D341Med (cell line): ENCODE measurements at places on chromosomes 11 and 22.

DNA sequence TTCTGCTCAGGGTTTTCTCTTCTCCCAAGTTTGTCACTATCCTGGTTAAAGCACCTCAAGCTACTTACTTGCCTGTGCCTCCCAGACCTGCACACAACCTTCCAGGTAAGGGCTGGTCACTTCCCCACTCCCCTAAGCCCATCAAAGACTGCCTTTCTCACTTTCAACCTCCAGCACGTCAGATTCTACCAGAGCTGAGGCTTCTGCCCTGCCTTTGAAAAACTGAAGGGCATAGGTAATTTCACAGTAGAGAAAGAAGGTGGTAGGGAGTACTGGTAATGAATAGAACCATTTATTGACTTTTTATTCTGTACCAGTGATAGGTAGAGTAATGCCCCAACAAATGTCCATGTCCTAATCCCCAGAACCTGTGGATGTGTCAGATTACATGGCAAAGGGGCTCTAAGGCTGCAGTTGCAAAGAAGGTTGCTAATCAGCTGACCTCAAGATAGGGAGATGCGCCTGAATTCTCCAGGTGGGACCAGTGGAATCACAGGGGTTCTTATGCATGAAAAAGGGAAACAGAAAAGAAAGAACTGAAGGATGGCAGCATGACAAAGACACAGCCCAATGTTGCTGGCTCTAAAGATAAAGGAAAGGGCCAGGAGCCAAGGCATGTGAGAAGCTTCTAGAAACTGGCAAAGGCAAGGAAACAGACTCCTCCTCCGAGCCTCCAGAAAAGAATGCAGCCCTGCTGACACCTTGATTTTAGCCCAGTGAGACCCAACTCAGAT is 89.0 kb downstream of the SLC1A2 start:
- DNase-seq, result no peak

GRCh38 chr22:21045585-21046294 is at the start of gene LRRC74B:
TSS of gene LRRC74B (plus strand) at chr22:21045946. CDS start at chr22:21045987, 41 bp downstream.
- DNase-seq, result peak; percentile 97

- DNase-seq, result no peak
Measured at GRCh38 chr11:2989551-2989950, 2.6 kb downstream of the NAP1L4 start.

DNA sequence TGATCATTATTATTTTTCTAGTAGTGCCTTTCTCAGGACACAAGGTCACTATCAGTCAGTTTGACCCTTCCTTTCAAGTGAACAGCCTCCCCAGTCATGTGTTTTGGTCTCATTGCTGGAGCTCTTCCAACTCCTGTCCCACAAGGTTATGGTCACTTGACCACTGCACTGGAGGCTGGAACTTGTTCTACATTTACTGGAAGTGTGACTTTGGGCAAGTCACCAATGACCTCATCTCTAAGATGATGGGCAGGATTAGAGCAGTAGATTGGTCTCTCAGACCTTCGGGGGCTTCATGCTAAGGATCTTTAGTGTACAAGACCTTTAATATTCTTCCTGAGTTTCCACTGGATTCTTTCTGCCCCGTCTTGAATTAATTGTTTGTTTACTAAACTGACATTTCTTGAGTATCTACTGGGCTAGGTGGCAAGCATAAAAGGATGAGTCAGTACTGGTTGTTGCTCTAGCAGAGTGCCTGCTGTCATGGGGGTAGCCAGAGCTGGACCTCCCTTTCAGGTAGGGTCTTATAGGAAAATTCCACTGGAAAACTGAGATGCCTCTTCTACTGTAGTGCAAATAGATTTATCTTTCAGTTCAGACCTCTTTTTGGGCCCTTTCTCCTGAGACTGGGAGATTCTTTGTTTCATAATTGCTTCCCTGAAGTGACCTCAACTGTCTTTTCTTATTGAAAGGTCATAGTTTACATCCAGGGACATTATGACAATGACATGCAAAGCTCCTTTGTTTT is 106.8 kb downstream of the GRAMD1B start:
- no peak for DNase-seq

DNA sequence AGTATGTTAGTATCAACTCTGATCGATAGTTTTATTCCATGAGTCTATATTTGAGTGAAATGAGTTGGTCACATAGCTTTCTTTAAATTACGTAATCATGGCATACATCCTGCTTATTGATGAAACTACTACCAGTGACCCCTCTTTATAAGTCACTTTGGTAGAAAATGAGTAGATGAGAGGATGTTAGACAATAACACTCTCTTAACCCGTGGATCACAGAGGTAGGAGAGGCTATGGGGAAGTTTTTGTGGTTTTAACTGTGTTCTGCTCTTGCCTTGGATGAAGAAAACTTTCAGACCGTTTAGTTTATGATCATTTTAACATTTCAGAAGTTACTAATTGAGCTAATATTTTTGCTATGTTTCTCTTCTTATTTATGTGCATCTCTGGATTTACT is 34.0 kb downstream of the TBCEL start:
- DNase-seq, result no peak

DNA sequence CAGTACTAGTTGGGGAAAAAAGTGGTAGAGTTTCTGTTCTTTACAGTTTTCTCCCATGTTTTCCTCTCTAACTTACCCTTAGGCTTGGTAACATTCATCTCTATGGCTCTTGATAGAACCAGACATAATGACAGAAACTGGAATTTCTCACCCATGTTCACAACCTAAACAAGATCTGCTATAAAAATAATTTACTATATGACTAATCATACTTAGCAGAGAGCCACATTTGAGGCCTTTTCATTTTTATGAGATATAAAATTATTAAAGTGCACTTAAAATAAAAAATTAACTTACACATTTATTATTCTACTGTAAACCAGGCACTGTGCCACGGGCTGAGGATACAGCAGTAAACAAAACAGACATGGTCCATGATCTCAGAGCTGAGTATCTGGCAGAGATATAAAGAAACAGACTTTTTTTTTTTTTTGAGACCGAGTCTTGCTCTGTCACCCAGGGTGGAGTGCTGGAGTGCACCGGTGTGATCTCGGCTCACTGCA is 98.1 kb downstream of the GAB2 start:
- DNase-seq, result no peak

- DNase-seq, result no peak
Measured at GRCh38 chr22:39526736-39527171, 5.8 kb downstream of the RPS19BP1 start.

DNA sequence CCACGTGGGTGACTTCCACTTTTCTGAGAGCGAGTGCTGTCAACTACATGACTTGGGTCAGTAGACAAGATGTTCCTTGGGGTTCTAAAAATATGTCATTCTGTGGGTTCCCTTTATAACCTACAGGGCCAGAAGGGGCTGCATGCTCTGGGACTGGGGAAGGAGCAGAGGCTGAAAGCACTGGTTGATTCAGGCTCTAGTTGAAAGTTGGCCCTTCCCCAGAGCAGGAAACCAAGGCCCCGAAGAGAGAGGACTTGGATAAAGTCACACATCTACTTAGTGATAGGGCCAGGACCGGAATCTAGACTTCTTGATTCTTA is 9.9 kb downstream of the ADAMTS15 start:
- DNase-seq, result no peak

GRCh38 chr22:46737105-46737975 is 712 bp downstream of the CERK start:
- DNase-seq, result peak; percentile 86

GRCh38 chr11:78441956-78442355 is 24.3 kb upstream of the GAB2 start:
- no peak for DNase-seq

DNA sequence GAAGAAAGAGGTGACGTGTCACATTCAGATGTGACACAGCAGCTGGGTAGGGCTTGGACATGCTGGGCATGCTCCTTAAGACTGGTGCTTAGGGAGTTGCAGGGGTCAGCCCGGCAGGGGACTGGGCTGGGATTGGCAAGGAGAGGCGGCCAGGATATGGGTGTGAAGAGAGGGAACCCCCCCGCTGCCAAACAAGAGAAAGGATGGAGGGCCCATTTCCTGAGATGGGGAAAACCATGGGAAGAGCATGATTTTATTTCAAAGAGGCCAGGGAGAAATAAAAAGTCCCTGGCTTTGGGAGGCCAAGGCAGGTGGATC is 5.3 kb downstream of the ATF4 start:
- no peak for DNase-seq

- DNase-seq, result no peak
Measured at GRCh38 chr11:121372671-121373429, 79.3 kb upstream of the SORL1 start.

GRCh38 chr22:42820045-42820763 is 36.9 kb downstream of the ARFGAP3 start:
- no peak for DNase-seq

GRCh38 chr11:2272228-2272945 is 2.0 kb upstream of the ASCL2 start:
- peak; percentile 17 for DNase-seq

GRCh38 chr11:115761348-115761747 is 257.1 kb upstream of the CADM1 start:
- no peak for DNase-seq

GRCh38 chr11:6385046-6385777 is 5.1 kb upstream of the SMPD1 start:
- no peak for DNase-seq

- DNase-seq, result no peak
Measured at GRCh38 chr11:26086028-26086427, 245.9 kb upstream of the ANO3 start.

GRCh38 chr11:32895471-32895870 is 2.9 kb downstream of the QSER1 start:
- peak; percentile 24 for DNase-seq

GRCh38 chr11:131661132-131661531 is 290.7 kb downstream of the NTM start:
- DNase-seq, result no peak

- DNase-seq, result no peak
Measured at GRCh38 chr22:37731804-37732471, 35.1 kb downstream of the TRIOBP start.

GRCh38 chr22:46553189-46553588 is 15.8 kb upstream of the CELSR1 start:
- DNase-seq, result no peak

GRCh38 chr11:64298966-64299846 is 952 bp upstream of the CATSPERZ start:
- no peak for DNase-seq

GRCh38 chr11:559712-560304 is 730 bp downstream of the LMNTD2 start:
- no peak for DNase-seq

DNA sequence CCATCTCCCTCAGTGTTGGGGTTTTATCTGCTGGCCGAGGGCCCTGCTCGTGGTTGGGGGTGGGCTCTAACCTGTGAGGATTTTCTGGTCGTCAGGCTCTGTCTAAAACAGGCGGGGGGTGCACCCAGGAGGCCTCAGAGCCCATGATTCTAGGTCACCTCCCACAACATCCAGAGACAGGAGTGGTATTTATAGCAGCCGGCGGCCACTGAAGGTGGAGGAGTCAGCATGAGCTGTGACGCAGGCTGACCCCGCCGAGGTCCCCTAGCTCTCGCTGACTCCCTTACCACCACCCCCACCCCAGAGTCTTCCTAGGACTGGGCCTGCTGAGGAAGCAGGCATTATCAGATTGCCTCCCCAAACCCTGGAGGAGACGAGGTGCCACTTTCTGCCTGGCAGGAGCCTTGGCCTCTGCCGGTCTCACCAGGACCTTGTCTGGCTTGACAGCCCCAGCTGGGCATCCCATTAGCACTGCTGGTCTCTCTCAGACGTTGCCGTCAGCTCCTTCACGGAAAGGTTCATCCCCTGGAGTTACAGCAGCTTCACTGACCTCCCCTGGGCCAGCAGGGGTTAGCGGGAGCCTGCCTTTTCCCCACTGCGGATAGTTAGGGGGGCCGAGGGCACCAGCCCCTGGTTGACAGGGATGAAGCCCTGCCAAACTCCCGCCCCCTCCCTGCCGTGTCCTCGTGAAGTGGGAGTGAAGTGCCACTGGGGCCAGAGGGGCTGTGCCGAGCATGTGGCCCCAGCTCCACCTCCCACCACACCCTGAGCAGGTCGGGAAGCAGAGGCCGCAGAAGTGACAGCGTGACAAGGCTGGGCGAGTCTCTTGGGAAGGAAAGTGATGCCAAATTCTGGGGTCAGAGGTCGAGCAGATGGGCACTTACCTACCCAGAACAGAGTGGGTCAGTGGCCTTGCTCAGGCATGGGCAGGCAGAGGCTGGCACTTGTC is 26.5 kb downstream of the DAGLA start:
- no peak for DNase-seq

DNA sequence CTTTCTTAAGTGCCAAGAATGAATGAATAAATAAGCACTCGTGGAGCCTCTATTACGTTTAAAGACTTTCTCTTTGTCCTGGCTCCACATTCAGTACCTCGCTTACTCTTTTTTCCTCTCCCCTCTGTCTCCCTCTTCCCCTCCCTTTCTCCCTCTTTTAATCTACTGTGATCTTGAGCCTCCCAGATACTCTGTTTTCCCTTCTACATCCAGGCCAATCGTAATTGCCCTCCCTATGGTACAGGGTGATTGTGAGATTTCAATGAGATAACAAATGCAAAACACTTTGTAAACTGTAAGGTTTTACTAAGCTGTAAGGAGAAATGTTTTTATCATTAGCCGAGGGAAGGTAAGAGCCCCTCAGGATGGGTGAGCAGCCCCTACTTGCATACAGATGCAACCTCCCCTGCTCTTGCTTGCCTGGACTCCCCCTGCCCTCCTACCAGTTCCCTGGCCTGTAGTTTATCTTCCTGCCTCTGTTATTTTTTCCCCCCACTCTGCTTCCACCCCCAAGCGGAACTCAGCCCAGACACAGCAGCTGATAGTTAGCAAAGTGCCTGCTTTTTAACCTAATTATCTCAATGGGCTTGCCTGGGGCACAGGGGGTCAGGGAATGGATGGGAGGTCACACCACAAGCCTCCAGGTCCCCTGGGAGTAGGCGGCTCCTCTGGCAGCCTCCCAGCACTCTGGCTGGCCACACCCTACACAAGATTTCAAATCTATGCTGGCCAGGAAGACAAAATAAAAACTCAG is 76.9 kb upstream of the CADM1 start:
- no peak for DNase-seq
